NCI-H2171 treated with DMSO at 0.1 percent for 48 hours (cell line): ENCODE measurements at places on chromosomes 7 and 10.

GRCh38 chr7:15236952-15237351, 324.9 kb downstream of the AGMO start:
- DNase-seq = no peak

DNA sequence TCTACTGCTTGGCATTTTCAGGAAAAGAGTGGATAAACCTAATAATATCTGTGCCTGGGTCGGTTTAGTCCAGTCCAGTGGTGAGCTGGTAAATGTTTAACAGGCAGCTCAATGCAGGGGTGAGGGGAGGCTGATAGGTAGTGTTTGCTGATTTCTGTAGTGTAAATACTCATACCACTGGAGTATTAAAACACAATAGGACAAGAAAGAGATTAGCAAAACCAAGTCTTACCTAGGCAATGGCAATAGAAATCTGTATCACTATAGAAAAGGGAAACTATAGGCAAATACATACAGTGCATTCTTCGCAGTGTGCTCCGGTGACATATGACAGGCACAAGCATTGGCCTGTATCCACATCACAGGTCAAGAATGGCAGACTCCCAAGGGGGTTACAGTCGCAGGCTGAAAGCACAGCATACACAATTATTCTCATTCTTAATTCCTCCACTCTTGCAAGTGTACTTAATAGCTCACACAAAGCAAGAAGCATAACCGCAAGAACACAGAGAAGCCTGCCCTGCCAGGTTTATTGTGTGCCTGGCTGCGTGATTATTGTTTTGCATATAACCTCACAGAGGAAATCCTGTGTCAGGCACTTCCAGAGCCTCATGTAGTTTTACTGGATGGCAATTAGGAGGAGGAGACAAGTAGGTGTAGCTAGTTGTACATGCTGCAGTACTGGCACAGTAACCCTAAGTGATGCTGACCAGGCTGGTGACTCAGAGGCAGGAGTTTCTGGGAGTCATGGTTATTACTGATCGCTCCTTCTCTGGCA, 35.0 kb downstream of the LAMB4 start:
- DNase-seq = no peak

- DNase-seq = peak; percentile 37
Measured at GRCh38 chr7:19117091-19117869, at the start of gene TWIST1. TWIST1 (minus strand) TSS chr7:19117636; CDS start chr7:19117321, 315 bp downstream.

GRCh38 chr7:73429215-73429614, 4.4 kb upstream of the FZD9 start:
- peak; percentile 86 for DNase-seq

- no peak for DNase-seq
Measured at GRCh38 chr10:92419740-92420545, 129.0 kb downstream of the MARCHF5 start.

- no peak for DNase-seq
Measured at GRCh38 chr7:92797693-92798092, 38.7 kb downstream of the CDK6 start.

DNA sequence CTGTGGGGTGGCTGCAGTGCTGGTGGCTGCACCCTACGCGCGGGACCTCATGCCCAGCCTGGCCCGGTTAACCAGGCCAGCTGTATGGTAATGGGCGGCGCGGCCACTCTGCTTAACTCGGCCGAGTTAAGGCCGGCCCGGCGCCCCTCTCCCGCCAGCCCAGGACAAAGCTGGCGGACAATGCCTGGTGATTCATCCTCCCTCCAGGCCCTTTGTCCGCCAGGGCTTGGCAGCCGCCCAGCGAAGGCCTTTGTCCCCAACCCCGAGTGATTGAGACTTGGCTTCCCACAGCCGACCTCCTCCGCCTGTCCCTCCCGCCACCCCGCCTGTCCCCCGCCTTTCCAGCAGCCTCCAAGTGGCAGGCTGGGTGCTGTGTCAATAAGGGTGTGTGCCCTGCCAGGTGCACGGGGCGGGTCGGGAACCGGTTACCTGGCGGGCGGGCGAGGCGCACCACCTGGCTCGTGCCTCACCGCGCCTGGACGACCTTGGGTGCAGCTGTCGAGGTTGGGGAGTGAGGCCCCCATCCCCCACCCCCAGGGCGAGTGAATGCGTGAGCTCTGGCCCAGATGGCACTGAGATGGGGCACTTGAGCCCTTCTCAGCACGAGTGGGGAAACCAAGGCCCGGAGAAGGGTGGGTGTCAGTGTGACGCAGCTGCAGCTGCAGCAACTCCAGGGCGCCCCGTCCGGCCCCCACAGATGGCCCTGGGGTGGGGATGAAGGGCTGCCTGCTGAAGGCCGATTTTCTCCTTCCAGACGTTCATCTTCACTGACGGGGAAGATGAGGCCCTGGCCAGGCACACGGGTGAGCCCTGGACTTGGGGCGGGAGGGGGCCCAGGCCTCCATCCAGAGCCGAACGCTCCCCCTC, 4.6 kb downstream of the LFNG start:
- peak; percentile 91 for DNase-seq
